ENCODE measurements at places on chromosomes 11 and 22.
A peak's percentile ranks its signal among the peaks of the same experiment; 100 is the strongest.

DNA sequence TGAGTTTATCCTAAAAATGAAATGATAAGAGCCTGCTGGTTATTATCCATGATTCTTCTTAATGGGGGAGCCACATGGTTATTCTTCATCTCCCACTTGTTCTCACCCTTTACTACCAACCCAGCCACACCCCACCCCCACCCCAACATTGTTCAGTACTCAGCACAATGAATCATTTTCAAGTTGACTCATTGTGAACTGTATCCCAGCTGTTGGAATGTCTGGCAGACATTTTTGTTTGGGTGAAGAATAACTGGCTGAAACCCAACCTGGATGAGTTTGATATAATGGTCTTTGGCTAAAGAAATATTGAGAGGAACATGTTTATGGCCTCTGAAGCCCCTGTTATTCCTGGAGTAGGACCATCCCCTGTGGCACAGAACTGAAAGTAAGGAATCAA, 136.2 kb downstream of the ELP4 start:
- peak; percentile 42 for DNase-seq

DNA sequence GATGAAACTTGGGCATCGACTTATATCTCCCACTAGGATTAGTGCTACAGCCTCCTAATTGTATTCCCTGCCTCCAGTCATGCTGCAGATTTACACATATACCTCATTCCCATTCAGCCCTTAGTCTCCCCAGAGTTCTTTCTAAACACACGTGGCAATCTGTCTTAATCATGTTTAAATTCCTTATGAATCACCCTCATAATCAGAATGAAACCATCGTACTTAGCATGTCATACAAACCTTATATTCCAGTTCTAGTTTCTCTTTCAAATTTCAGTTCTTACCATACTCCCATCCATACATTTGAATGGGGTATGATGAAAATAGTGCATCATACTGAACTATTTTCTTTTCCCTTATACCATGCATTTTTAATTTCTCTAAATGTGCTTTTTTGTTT, 6.0 kb upstream of the OR10A2 start:
- DNase-seq: no peak

GRCh38 chr11:88300888-88301487, 36.5 kb downstream of the CTSC start:
- DNase-seq: no peak

DNA sequence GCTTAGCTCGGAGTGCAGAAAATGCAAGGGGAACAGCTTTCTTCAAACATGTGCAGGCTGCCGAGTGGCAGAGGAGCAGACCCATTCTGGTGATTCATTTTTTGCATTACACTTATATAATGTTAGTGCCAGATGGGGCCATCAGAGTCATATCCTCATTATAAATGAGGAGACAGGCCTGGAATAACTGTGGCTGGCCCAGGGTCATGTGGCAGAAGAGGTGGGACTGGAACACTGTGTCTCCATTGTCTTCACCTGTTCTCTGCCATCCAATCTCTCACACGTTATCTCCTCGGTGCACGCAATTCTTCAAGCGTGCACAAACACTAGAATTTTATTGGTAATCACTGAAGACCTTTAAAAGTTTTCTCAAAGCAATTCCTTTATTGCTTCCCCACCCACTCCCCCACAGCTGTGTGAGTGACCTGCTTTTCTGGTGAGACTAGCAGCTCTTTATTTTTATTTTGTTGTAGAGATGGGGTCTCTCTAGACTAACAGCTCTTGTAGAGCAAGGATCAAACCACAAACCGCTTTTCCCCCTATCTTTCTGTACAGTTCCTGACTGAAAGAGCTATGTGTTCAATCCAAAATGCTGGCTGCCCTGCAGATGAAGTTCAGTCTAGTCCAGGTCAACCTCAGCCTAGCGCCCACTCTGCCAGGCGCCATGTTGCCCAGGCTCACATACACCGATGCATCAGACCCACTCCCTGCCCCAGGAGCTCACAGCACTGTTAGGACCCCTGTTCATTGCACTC, 75.3 kb downstream of the ST3GAL4 start:
- DNase-seq: no peak

DNA sequence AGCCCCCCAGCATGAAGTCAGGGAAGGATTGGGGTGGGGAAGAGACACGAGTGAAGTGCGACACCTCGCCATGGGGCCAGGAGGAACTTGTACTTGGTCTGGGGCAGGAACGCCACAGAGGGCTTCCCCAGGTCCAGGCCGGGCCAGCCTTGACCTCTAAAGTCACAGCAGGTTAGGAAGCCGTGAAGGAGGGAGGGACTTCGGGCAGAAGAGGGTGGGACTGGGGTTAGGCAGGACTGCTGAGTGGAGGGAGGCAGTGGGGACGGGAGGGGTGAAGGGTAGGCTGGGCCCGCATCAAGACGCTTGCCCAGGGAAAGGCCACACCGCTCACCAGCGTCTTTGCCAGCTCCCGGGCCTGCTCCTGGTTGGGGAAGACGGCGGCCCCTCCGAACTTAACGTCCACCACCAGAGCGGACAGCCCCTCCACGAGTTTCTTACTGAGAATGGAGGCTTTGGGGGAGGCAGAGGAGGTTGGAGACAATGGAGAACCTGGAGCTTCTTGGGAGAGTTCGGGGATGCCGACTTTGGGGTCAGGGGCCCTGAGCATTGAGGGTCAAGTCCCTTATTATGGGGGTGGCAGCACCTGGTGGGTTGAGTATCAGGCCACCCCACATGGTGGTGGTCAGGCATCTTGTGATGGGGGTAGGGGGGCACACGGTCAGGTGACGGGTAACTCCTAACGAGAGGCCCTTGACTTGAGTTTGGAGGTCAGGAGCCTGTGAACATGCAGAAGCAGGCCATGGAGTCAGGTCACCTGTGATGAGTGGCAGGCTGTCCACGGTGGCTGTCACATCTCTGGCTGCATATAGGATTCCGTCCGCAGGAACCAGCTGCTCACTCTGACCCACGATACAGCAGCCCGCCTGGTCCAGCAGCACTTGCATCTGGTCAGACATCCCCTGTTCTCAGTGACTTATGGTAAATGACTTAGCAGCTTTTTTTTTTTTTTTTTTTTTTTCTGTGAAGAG, 1.7 kb upstream of the SCO2 start:
- no peak for DNase-seq

DNA sequence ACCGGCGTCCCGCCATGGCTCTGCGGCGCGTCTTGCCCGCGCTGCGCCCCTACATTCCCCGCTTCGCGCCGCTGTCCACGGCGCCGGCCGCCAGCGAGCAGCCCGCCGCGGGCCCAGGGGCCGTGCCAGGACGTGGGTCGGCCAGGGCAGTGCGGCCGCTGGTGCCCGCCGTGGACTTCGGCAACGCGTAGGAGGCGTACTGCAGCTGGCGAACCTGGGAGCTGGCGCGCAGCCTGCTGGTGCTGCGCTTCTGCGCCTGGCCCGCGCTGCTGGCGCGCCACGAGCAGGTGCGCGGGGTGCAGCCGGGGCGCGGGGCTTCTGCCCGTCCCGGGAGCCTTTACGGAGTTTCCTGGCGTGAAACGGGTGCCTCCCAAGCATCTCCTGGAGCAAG, 20.1 kb downstream of the DGCR6L start:
- DNase-seq: no peak

- no peak for DNase-seq
Observed at GRCh38 chr11:100752371-100753171, 65.5 kb downstream of the ARHGAP42 start.

DNA sequence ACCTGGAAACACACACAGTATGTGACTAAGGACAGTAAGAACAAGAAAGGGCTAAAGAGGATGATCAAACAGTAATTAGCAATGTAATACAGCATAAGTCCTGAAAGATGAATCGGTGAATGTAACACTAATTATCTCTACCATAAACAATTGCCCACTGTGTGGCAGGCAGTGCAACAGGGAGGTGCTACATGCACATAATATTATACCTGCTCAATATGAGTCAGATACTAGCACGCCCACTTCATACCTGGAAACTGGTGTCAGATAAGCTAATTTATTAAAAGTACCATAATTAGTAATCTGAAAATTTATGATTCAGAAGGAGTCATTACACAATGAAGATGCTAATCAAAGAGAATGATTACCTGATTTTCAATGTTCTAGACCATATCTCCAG, 14.9 kb downstream of the CASP12 start:
- DNase-seq: no peak

DNA sequence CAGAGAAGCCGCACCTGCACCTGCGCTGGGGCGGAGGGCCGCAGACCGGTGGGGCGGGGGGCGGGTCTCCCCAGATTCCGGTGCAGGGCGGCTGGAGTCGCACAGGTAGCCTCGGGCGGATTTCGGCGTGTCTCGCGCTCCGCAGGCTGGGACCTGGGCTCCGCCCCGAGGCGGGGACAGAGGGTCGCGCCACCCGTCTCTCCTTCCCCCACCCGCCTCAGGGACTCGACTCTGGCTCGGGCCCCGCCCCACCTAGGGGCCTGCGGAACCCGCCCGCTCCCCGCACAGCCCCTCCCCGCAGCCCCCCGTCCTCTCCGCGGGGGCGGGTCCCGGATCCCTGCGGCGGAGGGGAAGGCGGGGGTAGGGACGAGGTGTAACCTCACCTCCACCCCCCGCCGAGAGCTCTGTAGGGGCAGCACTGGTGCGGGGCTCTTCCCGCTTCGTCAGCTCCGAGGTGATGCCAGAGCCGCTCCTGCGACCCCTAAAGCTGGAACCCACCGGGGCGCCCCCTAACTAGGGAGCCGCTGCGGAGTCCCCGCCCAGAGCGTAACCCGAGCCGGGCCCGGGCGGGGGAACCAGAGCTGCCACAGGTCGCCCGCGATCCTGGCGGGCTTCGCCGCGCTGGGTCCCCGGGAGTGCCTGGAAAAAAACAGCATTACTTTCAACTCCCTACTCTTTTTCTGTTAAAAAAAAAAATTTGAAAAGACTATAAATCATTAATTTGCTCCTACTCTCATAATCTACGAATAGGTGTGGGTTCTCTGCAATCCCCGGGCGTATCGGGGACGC, at the start of gene SLC29A2:
SLC29A2 (minus strand) TSS at position 134 of the 789 bp plus-strand sequence. CDS start 169 bp downstream, outside the sequence.
- no peak for DNase-seq

- DNase-seq: no peak
Observed at GRCh38 chr22:44109416-44109815, 71.3 kb upstream of the PARVG start.

- DNase-seq: no peak
Observed at GRCh38 chr11:111335549-111335948, 37.2 kb downstream of the POU2AF3 start.

- no peak for DNase-seq
Observed at GRCh38 chr22:47201186-47201995, 438.9 kb downstream of the TBC1D22A start.

DNA sequence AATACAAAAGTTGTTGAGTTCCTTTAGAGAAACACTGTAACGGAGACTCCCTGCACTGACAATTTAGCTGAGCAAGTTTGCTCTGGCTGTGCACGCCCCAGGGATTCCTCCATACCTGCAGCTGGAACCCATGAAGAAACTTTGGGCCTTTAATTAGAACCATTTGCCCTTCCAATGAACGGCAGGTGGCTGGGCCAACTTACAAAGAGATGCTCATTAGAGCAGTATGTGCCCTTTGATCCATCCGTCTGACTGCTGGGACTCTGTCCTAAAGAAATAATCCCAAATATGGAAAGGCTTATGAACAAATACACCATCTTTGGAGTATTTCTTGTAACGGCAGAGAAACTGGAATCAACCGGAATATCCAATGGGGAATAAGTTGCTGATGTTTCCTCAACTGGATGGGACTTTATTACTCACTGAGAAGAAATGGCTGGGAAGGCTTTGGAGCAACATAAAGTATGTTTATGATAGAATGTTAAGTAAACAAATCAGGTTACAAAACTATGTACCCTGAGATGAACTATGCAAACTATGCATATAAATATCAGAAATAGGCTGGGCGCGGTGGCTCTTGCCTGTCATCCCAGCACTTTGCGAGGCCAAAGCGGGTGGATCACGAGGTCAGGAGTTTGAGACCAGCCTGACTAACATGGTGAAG, 24.4 kb upstream of the FBLN1 start:
- peak; percentile 90 for DNase-seq

DNA sequence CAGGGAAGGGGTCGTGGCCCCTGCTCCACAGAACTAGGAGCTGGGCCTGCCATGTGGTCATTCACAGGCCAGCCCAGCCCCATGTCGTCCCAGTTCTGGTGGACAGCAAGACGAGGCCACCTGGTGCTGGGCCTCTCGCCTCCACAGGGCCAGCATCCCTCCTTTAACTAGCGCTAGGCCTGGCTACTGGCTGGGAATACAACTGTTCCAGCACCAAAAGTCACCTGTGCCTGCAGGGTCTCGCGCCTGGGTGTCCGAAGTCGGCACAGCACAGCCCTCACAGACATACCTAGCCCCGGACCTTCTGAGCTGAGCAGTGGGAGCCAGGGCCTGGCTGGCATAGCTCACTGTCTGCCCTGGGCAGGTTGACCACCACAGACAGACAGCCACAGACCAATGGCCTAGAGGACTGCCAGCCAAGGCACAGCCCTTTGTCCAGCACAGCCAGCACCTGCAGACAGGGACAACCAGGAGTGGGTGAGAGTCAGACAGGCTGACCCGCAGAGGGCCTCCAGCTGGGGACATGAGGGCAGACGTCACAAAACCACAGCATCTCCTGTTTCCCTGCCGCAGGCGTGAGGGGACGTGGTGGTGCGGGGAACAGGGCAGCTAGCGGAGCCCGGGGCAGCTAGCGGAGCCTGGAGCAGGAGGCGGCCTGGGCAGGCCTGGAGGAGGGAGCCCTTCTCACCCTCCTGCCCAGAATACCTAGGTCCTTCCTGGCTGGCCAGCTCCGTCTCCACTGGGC, 27.2 kb upstream of the TH start:
- no peak for DNase-seq

GRCh38 chr22:49509016-49509415, 318.7 kb downstream of the BRD1 start:
- DNase-seq: no peak

DNA sequence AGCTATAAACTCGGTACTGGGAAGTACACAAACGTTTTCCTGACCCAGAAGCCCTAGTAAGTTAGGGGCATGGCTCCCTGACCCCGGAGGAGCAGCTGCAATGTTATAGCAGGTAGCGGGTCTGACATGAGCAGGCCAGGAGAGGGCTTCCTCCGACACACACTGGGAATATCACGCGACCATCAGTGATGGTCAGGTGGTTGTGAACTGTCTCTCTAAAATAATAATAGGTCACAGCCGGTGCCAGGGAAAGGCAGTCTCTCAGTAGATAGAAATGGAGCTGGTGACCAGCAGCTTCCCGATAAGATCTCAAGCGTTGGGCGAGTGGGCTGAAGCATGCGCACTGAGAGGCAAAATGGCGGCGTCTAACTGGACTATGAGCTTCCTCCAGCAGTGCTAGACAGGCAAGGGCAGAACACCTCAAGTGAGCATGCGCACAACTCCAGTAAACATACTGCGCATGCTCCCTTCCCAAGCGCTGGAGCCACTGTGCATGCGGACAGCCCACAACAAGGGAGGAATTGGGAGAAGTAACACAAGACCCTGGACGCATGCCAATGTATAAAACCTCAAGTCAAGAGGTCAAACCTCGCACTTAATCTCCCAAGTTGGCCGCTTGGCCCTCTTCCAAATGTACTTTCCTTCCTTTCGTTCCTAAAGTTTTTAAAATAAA, 22.3 kb upstream of the TESMIN start:
- no peak for DNase-seq

All from GM04503 (cell line).